Lung microvascular endothelial cell (primary cell): ENCODE measurements at places on chromosomes 12 and 14. TPM values are rescaled to one million over a fixed set of nuclear protein-coding genes. Genes with fewer than 3 reads are reported as not detected.
A peak's percentile ranks its signal among the peaks of the same experiment; 100 is the strongest.

Gene APOLD1
- total RNA-seq: 26.8 and 31.9 TPM in 2 replicates

Gene MDM1
- 4.4 and 5.6 TPM in 2 replicates for total RNA-seq

DNA sequence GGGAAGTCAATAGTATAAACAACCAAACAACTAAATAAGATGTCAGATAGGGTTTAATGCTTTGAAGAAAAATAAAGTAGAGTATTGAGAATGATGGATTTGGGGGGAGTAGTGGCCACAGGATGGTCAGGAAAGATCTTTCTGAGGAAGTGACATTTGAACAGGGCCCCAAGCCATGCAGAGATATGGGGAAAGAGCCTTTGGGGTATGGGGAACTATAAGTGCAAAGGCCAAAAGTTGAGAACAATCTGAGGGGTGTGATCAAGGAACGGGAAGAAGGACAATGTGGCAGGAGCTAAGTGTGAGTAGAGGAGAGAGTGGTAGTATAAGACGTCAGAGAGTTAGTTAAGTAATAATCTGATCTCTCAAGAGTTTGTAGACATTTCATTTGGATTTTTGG is 1.3 kb downstream of the MRPS35 start:
- DNase-seq: no peak

GRCh38 chr12:6540181-6540877 is 6.0 kb downstream of the GAPDH start:
- peak; percentile 96 for DNase-seq

DNA sequence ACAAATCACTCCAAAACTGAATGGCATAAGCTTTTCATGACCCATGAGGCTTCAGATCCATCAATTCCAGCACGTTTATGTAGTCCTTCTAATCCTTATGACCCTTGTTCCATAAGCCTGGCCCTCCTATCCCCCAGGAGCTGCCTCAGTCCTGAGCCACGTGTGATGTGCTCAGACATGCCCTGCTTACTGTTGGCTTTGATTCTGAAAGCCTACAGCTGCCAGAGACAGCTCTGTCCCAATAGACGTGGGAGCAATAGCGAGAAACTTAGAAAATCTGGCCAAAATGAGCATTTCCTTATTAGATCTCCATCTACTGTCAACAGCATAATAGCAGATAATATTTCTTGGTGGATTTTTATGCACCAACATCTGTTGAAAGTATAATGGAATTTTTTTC is 33.2 kb downstream of the DUSP6 start:
- DNase-seq: no peak

GRCh38 chr12:13454991-13455777 is 258.7 kb downstream of the EMP1 start:
- no peak for DNase-seq

- no peak for DNase-seq
These were observed 89.8 kb downstream of the PDZRN4 start for GRCh38 chr12:41277946-41278267.

- peak; percentile 28 for DNase-seq
These were observed 34.8 kb downstream of the HIGD1C start for GRCh38 chr12:50986966-50987737.

GRCh38 chr14:52730709-52731111 is 744 bp downstream of the STYX start:
- DNase-seq: no peak

- DNase-seq: no peak
These were observed 196.4 kb upstream of the IGF1 start for GRCh38 chr12:102676812-102677211.

Gene PROX2
- not detected in 2 replicates for total RNA-seq

GRCh38 chr14:68820999-68821683 is 28.3 kb upstream of the ZFP36L1 start:
- no peak for DNase-seq

Gene CEBPE
- not detected in 2 replicates for total RNA-seq

Gene KLRD1
- total RNA-seq: under 0.01 and 0.20 TPM in 2 replicates

GRCh38 chr12:1796515-1797010 is 23.8 kb upstream of the LRTM2 start:
- DNase-seq: no peak

DNA sequence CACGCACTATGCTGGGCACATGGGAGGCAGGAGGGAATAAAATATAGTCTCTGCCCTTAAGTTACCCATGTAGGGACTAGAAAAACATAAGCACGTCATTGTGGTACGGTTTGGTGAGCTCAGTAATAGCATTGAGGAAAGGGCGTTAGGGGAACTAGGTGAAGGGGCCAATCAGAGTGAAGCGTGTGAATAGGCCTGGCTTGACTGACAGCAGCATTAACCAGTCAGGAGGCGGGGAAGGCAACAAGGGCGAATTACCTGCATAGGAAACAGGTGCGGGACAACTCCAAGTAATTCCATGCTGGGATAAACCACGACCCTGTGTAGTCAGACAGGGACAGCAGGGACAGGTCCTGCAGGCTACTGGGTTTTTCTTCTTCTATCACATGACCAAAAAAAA is 107.7 kb downstream of the UNC79 start:
- DNase-seq: no peak

Gene CACNB3
- 6.2 and 7.0 TPM in 2 replicates for total RNA-seq

DNA sequence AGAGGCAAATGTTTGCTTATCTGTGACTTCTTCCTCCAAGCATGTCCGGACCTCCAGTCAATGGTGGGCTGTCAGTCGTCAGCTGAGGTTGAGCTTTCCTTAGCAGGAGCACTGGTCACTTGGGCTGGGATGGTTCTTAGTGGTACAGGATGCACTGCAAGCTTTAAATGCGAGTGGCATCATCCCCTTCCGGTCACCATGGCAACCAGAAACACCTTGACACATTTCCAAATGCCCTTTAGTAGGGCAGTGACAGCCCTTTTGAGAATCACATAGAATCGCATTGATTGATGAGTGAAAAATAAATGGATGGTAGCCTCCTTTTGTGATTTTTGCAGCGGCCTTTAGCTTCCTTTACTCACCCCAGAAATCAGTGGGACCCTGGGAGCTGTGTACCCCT is 24.1 kb downstream of the NTF3 start:
- DNase-seq: no peak

DNA sequence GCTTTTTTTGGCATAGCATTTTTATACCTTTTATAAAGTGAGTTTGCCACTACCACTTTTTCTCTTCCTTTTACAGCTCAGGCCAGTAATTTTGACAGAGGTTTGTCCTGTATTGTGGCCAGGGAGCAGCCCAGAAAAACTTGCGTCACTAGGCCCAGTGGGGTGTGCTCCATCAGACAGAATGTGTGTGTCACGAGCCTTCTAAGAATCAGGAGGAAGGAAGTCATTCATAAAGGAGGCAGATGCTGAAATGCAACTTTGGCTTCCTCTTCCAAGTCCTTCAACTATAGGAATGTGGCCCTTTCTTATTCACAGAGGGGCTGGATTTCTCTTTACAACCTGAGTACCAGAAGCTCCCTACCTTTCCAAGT is 10.1 kb upstream of the RAB35 start:
- DNase-seq: no peak

GRCh38 chr12:116783525-116784237 is 45.6 kb downstream of the RNFT2 start:
- no peak for DNase-seq

- DNase-seq: no peak
These were observed 285.7 kb downstream of the RMST start for GRCh38 chr12:97748298-97748697.

Gene CLEC6A
- total RNA-seq: not detected in 2 replicates

Gene FOXG1
- not detected in 2 replicates for total RNA-seq

Gene LRTM2
- total RNA-seq: not detected in 2 replicates

DNA sequence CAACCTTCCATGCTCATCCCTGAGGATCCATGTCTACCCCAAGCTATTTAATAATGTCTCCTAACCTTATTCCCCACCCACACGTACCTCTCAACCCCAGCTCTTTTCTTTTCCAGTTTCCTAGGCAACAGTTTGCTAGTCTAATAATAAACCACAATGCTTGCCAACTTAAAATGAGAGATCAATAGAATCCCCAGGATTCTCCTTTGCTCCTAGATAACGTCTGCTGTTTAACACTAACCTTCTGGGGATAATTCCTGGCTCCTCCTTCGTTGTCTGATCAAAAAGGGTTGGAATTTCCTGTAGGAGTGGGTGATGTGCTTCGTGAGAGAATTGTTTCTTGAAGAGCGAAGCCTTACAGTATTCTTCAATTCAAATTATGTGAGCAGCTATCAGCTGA is 42.2 kb upstream of the DBX2 start:
- DNase-seq: no peak

- no peak for DNase-seq
These were observed 13.4 kb downstream of the ANKRD13A start for GRCh38 chr12:110012659-110013058.

Gene IFI27L2
- 9.3 and 15.0 TPM in 2 replicates for total RNA-seq

- peak; percentile 61 for DNase-seq
These were observed 65.0 kb downstream of the PITPNM2 start for GRCh38 chr12:123085730-123086487.

- DNase-seq: peak; percentile 23
These were observed 70.2 kb upstream of the TBX5 start for GRCh38 chr12:114476159-114476558.

GRCh38 chr14:30283822-30284446 is 275.0 kb upstream of the G2E3 start:
- peak; percentile 5 for DNase-seq

DNA sequence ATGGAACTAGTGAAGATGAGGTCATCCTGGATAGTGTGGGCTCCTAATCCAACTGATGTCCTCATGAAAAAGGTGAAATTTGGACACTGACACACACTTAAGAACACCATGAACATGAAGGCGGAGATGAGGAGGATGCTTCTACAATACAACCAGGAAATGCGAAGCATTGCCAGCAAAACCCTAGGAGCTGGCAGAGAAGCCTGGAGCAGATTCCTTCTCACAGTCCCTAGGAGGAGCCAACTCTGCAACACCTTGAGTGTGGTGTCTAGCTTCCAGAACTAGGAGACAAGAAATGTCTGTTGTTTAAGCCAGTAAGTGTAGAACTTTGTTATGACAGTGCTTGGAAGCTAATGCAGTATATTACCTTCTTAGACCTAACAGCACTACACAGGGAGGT is 191.9 kb upstream of the PWP1 start:
- DNase-seq: no peak

GRCh38 chr12:52581066-52581465 is 7.4 kb upstream of the KRT74 start:
- DNase-seq: no peak

Gene KLRC1
- not detected in 2 replicates for total RNA-seq

DNA sequence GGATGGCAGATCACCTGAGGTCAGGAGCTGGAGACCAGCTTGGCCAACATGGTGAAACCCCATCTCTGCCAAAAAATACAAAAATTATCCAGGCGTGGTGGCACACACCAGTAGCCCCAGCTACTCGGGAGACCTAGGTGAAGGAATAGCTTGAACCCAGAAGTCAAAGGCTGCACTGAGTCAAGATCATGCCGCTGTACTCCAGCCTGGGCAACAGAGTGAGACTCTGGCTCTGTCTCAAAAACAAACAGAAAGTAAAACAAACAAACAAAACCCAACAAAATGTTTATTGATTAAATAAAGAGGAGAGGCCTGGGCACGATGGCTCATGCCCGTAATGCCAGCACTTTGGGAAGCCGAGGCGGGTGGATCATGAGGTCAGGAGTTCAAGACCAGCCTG is 5.5 kb downstream of the ZCCHC8 start:
- DNase-seq: no peak

Gene MYF6
- not detected in 2 replicates for total RNA-seq

- DNase-seq: peak; percentile 72
These were observed 69.4 kb downstream of the CD163L1 start for GRCh38 chr12:7374423-7375144.

Gene KRT82
- not detected in 2 replicates for total RNA-seq

Gene PPP1R1A
- total RNA-seq: not detected in 2 replicates

DNA sequence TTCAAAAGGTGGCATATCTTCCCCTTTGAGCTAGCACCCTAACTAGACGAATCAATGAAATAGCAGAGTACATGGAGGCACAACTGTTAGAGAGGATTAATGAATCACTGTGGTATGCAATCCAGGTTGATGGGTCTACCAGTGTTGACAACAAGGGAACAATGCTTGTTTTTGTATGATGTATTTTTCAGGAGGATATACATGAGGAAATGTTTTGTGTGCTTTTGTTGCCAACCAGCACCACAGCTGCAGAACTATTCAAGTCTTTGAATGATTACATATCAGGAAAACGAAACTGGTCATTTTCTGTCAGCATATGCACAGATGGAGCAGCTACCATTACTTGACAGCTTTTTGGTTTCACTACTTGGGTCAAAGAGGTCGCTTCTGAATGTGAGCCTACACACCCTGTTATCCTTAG is 142.6 kb downstream of the GPHN start:
- DNase-seq: peak; percentile 72

DNA sequence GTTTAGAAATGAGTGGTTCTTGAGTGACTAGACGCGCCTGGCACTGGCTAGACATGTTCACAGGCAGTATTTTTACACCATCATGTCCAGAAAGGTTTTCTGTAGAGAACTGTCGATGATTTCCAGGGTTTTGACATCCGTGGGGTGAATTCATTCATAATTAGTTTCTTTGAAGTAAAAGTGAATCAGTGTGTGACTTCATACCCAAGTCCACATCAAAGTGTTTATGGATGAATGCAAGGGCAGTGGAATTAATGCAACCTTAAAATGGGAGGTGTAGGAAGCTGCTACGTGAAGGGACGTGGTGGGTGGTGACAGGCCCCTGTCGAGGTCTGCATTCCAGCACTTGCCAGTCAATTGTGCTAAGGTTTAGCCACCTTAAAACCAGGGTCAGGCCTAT is 38.4 kb upstream of the ELK3 start:
- DNase-seq: no peak

Gene OR4K15
- not detected in 2 replicates for total RNA-seq

- no peak for DNase-seq
These were observed 965 bp upstream of the NOS1 start for GRCh38 chr12:117362391-117362790.

GRCh38 chr12:851913-852312 is 97.6 kb downstream of the RAD52 start:
- no peak for DNase-seq

- peak; percentile 90 for DNase-seq
These were observed 54.3 kb upstream of the TMCC3 start for GRCh38 chr12:94704452-94705306.

DNA sequence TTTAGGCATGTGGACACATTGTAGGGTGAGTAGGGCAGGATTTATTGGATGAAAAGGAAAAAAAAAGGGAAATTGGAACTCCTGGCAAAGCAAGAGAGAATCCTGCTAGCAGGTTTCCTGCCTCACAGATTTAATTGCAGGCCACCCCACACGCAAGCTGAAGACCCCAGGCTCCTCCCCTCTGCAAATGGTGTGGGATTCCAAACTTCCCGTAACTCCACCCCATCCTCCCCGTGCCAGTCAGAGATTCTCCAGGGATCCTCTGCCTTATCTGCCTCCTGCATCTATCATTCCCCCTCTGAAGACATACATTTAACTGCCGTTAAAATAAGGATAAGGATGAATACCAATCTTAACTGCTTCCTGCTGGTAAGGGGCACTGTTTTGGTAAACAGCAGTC is 249.8 kb upstream of the GARIN2 start:
- no peak for DNase-seq
